ENCODE measurements at places on chromosomes 6 and 20.

- no peak for DNase-seq
Observed at GRCh38 chr20:13021205-13021970, 12.6 kb downstream of the SPTLC3 start.

DNA sequence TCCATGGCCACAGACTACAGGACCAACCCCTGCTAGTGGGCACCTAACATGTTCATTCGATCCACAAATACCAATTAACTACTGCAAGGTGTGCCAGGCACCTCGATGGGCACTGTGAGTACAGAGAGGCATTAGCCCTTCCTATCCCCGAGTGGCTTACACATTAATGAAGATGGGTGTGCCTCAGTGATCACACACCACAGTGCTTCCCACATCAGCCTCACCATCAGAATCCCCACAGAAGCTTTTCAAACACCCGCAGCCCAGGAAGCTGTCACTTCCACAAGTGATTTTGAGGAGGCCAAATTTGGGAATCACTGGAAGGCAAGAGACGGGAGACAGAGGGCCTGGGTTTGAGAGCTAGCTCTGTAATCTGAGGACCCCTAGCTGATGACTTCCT lies 23.7 kb downstream of the EZR start:
- no peak for DNase-seq

DNA sequence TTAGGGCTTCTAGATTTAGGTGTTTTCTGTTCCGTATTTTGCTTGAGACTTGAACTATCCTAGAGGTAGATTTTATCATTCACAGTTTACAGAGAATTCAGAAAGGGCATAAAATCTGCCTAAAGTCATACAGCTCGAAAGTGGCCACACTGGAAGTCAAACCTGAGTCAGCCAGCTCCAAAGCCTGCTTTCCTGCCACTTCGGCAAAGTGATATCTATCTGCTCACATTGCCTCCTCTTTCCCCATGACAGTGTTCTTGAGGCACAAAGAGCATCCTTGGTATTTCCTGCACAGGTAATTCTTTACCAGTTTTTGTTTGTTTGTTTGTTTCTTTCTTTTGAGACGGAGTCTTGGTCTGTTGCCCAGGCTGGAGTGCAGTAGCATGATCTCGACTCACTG lies 19.4 kb upstream of the SCUBE3 start:
- DNase-seq: no peak

- no peak for DNase-seq
Observed at GRCh38 chr6:14459315-14459714, 341.7 kb downstream of the CD83 start.

- DNase-seq: no peak
Observed at GRCh38 chr6:71220466-71220865, 68.1 kb upstream of the OGFRL1 start.

- DNase-seq: no peak
Observed at GRCh38 chr6:71977884-71978283, 91.5 kb downstream of the RIMS1 start.

DNA sequence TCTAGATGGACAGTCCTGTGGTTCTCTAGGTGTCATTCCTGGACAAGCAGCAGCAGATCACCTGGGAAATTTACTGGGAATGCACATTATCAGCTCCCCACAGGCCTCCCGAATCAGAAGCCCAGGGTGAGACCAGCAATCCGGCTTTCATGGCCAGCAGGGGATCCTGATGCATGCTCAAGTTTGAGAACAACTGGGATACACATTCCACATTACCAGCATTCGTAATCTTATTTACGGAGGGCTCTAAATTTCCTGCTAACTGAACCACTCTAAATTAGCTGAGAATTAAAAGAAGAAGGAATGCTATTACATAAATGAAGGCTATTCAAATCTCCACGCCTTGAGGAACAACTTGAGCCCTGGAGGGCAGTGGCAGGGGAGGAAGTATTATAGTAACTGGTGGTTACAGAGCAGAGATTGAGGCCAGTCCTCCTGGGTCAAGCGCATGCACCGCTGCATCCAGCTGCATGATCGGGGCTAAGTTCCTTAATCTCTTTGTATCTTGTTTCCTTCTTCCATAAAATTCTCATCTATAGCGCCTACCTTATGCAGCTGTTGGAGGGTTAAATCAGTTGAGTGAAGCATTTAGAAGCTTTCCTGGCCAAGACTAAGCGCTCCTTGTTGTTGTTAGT lies 403.7 kb downstream of the CDH26 start:
- DNase-seq: no peak

DNA sequence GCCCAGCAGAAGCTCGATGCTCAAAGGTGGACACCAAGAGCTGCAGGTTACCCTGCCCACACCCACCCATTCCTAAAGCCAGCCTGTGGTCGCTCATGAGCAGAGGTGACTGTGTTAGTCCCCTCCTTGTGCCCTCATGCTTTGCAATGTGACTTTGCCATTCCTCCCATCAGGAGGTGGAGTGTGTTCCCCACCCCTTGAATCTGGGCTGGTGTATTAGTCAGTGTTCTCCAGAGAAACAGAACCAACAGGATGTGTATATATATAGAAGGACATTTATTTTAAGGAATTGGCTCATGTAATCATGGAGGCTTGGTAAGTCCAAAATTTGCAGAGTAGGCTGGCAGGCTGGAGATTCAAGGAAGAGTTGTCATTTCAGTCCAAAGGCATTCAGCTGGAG lies 54.4 kb upstream of the RNF24 start:
- DNase-seq: no peak

DNA sequence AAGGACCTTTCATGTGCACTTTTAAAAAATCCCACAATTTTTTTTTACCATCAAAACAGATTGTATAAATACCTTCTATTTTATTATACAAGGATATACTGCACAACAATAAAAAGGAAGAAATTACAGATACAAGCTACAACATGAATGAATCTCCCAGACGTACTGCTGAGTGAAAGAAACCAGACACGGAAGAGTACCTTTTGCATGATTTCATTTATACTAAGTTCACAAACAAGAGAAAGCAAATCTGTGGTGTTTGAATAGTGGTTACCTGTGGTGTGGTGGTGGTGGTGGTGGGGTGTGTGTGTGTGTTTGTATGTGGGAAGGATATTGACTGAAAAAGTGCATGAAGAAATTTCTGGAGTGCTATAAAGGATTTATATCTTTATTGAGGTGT lies 6.8 kb upstream of the PLCB4 start:
- DNase-seq: no peak

- DNase-seq: no peak
Observed at GRCh38 chr6:25027221-25027916, 91.6 kb upstream of the RIPOR2 start.

GRCh38 chr20:38113401-38114325 lies 51.4 kb downstream of the TGM2 start:
- DNase-seq: no peak

- no peak for DNase-seq
Observed at GRCh38 chr6:153435787-153436186, 304.7 kb upstream of the RGS17 start.

DNA sequence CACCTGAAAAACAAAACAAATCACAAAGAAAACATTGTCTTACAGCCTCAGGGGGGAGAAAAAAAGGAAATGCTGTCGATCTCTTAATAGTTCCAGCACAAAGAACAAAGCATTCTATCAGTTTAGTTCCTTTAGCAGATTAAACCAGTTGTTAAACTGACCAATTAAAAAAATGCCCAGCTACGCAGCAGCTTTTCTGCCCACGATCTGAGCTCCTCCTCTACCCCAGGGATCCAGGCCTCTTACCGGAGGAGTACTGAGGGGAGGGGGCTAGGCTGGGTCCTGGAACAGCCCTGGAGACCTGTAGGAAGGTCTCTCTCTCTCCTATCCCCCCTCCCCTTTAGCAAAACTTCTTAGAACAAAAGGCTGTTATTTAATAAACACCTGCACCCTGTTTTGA lies 13.4 kb downstream of the PTK7 start:
- no peak for DNase-seq

GRCh38 chr6:94443701-94444100 lies 1024.3 kb upstream of the EPHA7 start:
- DNase-seq: peak; percentile 23

All from Ammon's horn (tissue), 1 donor.